Spinal cord (tissue), 10 donors: ENCODE measurements at places on chromosomes 12 and 14. TPM values are rescaled to one million over a fixed set of nuclear protein-coding genes. Genes with fewer than 3 reads are reported as not detected.

Gene IL22
- not detected for total RNA-seq

Gene CTSG
- 4.6 TPM for total RNA-seq

Gene POTEM
- not detected for total RNA-seq

Gene RD3L
- total RNA-seq, result not detected

DNA sequence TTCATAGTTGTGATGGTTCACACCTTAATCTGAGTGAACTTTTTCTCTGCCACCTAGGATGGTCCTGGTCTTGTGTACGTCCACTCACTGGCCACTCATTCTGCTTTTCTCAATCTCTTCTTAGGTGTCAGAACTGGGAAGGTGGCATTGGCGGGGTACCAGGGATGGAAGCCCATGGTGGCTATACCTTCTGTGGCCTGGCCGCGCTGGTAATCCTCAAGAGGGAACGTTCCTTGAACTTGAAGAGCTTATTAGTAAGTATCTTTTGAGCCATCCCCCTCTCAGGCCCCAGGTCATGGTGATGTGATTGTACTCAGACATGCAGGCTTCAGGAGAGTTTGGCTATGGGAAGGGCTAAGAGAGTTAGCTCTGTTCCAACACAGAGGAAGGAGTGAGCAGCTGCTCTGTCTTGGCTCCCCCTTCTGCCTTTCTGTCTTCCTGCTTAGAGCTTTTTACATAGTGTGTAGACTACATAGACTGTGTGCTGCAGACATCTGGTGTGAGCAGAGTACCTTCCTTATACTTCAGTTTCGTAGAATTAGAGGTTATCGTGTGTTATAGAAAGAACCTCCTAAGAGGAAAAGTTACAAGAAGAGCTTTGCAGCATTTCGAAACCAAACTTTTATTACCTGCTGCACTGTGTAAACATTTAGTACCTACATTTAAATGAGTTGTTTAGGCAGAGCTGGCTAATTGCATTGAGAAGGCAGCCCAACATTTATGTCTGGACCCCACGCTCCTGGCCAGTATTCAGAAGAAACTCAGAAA, 54.2 kb downstream of the FNTB start:
- no peak for DNase-seq
- no peaks in the 10 kb centered on the region for H3K4me1 ChIP-seq
- no peak overlapping the region for H3K4me3 ChIP-seq
- no peaks in the 10 kb centered on the region for H3K27me3 ChIP-seq

GRCh38 chr14:22801716-22802115, 13.5 kb downstream of the SLC7A7 start:
- no peaks in the 10 kb centered on the region for H3K4me1 ChIP-seq
- DNase-seq, result no peak
- no peaks in the 10 kb centered on the region for H3K27me3 ChIP-seq
- no peak overlapping the region for H3K4me3 ChIP-seq
- H3K27ac ChIP-seq, result no peak overlapping the region
- no peaks in the 10 kb centered on the region for H3K36me3 ChIP-seq

DNA sequence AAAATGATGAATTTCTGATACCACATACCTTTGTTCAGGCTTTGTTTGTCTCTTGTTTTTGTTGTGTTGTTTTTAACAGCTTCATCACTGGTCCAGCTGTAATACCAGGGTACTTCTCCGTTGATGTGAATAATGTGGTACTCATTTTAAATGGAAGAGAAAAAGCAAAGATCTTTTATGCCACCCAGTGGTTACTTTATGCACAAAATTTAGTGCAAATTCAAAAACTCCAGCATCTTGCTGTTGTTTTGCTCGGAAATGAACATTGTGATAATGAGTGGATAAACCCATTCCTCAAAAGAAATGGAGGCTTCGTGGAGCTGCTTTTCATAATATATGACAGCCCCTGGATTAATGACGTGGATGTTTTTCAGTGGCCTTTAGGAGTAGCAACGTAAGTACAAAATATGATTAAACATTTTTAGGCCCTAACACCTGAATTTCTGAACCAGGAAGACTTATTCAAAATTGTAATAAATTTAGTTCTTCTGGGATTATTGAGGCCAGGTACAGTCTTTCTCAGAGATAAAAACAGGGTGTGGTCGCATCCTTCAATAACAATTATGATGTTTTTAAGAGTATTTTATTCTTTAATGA, 22.4 kb downstream of the RXYLT1 start:
- peak; percentile 22 for DNase-seq
- peaks cover 5% of the 10 kb centered on the region for H3K36me3 ChIP-seq
- no peak overlapping the region for H3K27ac ChIP-seq
- no peak overlapping the region for H3K4me3 ChIP-seq
- H3K4me1 ChIP-seq, result no peaks in the 10 kb centered on the region
- no peaks in the 10 kb centered on the region for H3K27me3 ChIP-seq

DNA sequence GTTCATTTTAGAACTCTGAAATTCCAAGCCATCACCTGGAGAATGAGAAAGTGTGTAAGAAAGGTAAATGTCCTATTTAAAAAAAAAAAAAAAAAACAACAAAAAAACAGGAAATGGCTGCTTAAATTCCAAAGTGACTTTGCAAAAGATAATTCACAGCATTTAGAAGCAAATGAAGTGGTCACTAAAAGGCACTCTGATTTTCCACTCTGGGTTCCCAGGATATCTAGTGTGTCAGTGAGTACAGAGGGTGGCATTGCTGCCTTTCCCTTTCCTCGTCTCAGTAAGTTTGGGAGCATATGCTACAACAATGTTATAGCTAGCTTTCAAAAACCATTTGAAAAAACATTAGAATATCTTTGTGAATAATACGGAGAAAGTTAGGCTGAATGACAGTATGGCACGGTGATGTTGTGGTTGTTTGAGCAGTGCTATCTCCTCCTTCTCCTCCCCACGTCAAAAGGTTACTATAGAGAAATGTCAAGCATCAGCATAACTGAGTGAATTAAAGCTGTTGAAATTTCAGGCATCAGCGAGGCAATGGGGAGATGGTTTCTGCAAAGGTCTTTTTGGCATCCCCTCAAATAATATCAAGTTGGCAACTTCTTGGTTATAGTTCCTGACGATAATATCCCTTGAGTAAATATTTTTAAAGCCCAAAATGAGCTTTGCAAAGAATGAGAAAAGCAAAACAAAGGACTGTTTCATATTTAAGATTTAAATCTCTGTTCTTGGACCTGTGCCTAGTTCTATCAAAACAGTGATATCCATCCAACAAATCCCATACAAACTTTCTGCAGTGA, 164.5 kb upstream of the E2F7 start:
- DNase-seq, result no peak
- no peak overlapping the region for H3K27ac ChIP-seq
- H3K36me3 ChIP-seq, result no peaks in the 10 kb centered on the region
- H3K4me3 ChIP-seq, result no peak overlapping the region

- no peaks in the 10 kb centered on the region for H3K4me1 ChIP-seq
- H3K36me3 ChIP-seq, result no peaks in the 10 kb centered on the region
- no peak overlapping the region for H3K4me3 ChIP-seq
- no peak for DNase-seq
- H3K27ac ChIP-seq, result no peak overlapping the region
These were observed 571.4 kb upstream of the ATP2B1 start for GRCh38 chr12:90280033-90280432.

DNA sequence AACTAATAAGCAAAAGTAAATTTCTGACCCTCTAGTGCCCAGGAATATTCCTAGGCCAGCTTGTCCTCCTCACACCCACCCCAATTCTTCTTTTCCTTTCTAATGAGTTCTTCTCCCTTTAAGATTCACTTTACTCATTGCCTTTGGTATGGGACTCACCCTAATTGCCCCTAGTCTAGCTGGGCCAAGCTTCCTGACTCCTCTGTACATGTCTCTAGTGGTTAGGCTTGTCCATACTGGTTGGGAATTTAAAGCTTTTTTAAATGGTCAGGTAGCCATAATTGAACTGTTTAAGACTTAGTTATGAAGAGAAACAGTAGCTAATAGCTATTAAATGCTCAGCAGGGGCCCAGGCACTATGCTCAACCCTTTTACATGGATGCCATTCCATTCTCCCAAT, 248.2 kb downstream of the C12orf42 start:
- no peaks in the 10 kb centered on the region for H3K36me3 ChIP-seq
- no peak overlapping the region for H3K27ac ChIP-seq
- no peak overlapping the region for H3K4me3 ChIP-seq
- H3K27me3 ChIP-seq, result no peaks in the 10 kb centered on the region
- no peaks in the 10 kb centered on the region for H3K4me1 ChIP-seq
- DNase-seq, result no peak

- no peaks in the 10 kb centered on the region for H3K4me1 ChIP-seq
- no peaks in the 10 kb centered on the region for H3K36me3 ChIP-seq
- H3K4me3 ChIP-seq, result no peak overlapping the region
- H3K27ac ChIP-seq, result no peak overlapping the region
- no peaks in the 10 kb centered on the region for H3K27me3 ChIP-seq
These were observed 334.0 kb downstream of the BTG1 start for GRCh38 chr12:91811481-91812287.

DNA sequence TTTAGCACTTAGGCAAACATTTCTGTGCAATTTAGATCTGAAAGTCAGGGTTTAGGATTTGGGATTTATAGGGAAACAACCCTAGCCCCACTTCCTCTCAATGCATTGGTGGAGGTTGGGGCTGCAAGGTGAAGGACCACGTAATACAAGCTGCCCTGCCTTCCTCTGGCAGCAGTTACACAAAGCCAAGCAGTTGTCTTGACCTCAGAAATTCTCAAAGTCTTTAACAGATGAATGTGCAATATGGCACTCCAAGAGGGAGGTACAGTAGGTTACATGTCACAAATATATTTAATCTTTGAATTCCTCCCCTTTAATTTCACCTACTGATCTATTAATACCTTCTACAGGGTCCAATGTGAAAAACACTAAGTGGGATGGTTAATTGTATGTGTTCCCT, 23.9 kb downstream of the IFNG-AS1 start:
- H3K4me3 ChIP-seq, result no peak overlapping the region
- no peak overlapping the region for H3K27ac ChIP-seq
- no peak for DNase-seq
- H3K27me3 ChIP-seq, result no peaks in the 10 kb centered on the region
- H3K36me3 ChIP-seq, result no peaks in the 10 kb centered on the region
- no peaks in the 10 kb centered on the region for H3K4me1 ChIP-seq

GRCh38 chr12:3222979-3223378, 145.8 kb downstream of the TSPAN9 start:
- H3K4me3 ChIP-seq, result no peak overlapping the region
- H3K36me3 ChIP-seq, result peaks cover 2% of the 10 kb centered on the region
- H3K27me3 ChIP-seq, result no peaks in the 10 kb centered on the region
- peaks cover 53% of the 10 kb centered on the region for H3K4me1 ChIP-seq
- DNase-seq, result no peak

DNA sequence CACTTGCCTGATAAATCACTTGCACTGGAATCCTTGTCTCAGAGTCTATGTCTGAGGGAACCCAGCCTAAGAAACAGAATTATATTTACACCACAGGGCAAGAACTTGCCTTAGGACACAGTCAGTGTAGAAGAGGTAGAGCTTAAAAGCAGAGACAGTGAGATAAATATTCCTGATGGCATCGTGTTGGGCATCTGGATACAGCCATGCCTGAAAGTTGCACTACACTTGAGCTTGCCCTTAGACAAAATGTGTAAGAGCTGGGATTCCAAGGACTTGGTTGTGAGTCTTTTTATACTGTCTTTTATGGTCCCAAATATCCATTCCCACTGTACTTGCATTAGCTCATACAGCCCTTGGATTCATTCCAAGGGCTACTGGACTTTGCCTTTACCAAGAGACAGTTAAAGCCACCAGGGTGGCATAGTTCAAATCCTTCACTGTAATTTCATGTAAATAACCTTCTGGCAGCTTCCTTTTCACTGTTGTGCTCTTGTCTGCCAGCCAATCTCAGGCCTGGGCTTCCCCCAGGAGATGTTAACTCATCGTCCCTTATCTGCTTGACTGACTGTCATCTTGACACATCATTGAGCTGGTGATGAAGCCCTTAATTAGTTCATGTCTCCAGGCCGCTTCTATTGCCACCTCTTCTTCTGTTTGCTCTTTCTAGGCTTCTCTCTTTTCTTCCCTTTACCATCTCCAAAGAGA, 577.9 kb upstream of the TBX3 start:
- no peak for DNase-seq
- no peaks in the 10 kb centered on the region for H3K4me1 ChIP-seq
- H3K27me3 ChIP-seq, result no peaks in the 10 kb centered on the region
- no peaks in the 10 kb centered on the region for H3K36me3 ChIP-seq

DNA sequence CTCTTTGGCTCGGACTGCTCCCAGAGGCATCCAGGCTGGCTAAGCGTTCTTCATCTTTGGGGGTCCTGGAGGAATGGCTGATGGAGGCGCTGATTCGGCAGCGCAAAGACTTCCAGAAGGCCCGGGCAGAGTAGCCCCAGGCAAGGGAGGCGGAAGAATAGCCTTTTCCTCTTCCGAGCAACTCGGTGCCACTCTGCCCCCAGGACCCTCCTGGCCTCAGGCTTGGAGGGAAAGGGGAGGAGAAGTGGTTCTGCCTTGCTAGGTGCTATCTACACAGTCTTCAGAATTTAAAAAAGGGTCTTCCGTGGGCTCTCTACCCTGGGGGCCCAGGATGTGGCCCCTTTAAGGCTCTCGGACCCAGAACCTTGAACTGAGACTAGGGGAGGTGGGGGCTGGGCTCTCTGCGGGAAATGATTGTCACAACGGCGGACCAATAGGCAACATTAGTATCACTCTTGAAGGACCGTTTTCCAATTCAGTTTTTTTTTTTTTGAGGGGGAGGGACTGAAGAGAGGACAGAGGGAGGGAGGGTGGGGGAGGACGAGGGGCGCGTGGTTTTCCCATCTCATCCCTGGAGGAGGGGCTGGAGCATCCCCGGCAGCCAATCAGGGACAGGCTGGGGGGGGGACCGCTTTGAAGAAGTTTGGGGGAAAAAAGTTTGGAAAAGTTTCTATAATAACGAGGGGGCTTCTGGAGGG, at the start of gene NFATC4:
Gene NFATC4, plus strand, starts transcription at position 671 of the 698 bp plus-strand sequence. CDS start 157 bp downstream, outside the sequence.
- H3K4me1 ChIP-seq, result peaks cover 52% of the 10 kb centered on the region
- H3K27ac ChIP-seq, result peak within 1 kb of the TSS; percentile 98
- H3K4me3 ChIP-seq, result peak within 1 kb of the TSS; percentile 66
- H3K36me3 ChIP-seq, result peaks cover 14% of the 10 kb centered on the region
- H3K27me3 ChIP-seq, result no peaks in the 10 kb centered on the region
- peak; percentile 87 for DNase-seq

- DNase-seq, result no peak
- H3K4me1 ChIP-seq, result no peaks in the 10 kb centered on the region
- H3K4me3 ChIP-seq, result no peak overlapping the region
- no peak overlapping the region for H3K27ac ChIP-seq
- H3K27me3 ChIP-seq, result no peaks in the 10 kb centered on the region
These were observed 10.6 kb downstream of the SVOP start for GRCh38 chr12:109010259-109010658.

- no peaks in the 10 kb centered on the region for H3K27me3 ChIP-seq
- no peak for DNase-seq
- no peak overlapping the region for H3K4me3 ChIP-seq
- H3K36me3 ChIP-seq, result no peaks in the 10 kb centered on the region
These were observed 390.6 kb upstream of the ATP2B1 start for GRCh38 chr12:90099288-90099687.

DNA sequence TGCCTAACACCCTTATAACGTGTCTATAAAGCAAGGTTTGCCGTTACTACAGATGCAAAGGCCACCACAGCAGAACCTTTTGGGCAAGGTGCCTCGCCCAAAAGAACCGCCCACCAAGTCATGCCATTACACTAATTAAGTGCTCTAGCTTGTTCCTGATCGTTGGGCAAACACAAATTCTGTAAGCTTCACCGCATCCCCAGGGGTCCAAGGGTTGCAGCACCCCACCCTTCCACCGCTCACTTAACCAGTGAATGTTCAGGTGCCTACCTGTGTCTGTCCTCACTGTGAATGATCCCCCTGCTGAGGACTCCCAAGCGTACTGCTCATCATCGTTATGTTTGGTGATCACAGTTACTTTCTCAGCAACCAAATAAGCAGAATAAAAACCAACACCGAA, 1.4 kb downstream of the HSP90AA1 start:
- H3K27ac ChIP-seq, result no peak overlapping the region
- no peaks in the 10 kb centered on the region for H3K27me3 ChIP-seq
- H3K36me3 ChIP-seq, result peaks cover 28% of the 10 kb centered on the region
- H3K4me3 ChIP-seq, result peak overlapping the region; percentile 72

- no peaks in the 10 kb centered on the region for H3K4me1 ChIP-seq
- no peaks in the 10 kb centered on the region for H3K36me3 ChIP-seq
- H3K27ac ChIP-seq, result no peak overlapping the region
These were observed 299.9 kb downstream of the ACSS3 start for GRCh38 chr12:81377771-81378170.
